CD4-positive, alpha-beta T cell treated with Interleukin-4 for 4 hours (primary cell): ENCODE measurements at places on chromosomes 6 and 20.

GRCh38 chr6:90406142-90406794 lies 109.6 kb upstream of the BACH2 start:
- DNase-seq = peak; percentile 73

DNA sequence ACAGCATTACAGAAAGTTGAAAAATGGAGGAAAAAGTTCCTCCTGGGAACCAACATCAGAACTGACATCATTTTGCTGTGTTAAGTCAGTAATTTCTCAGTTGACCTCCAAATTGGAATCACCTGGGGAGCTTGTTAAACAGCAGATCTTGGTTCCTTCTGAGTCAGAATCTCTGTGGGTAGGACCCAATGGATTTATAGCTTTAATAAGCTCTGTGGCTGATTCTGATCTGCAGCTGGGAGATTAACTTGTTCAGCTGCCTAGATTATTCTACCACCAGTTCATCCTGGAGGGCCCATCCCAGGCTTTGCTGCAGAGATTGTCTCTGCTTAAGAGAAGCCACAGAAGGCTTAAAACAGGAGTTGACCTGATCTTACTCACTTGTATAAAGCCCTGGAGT lies 90.7 kb upstream of the POPDC3 start:
- DNase-seq = no peak

DNA sequence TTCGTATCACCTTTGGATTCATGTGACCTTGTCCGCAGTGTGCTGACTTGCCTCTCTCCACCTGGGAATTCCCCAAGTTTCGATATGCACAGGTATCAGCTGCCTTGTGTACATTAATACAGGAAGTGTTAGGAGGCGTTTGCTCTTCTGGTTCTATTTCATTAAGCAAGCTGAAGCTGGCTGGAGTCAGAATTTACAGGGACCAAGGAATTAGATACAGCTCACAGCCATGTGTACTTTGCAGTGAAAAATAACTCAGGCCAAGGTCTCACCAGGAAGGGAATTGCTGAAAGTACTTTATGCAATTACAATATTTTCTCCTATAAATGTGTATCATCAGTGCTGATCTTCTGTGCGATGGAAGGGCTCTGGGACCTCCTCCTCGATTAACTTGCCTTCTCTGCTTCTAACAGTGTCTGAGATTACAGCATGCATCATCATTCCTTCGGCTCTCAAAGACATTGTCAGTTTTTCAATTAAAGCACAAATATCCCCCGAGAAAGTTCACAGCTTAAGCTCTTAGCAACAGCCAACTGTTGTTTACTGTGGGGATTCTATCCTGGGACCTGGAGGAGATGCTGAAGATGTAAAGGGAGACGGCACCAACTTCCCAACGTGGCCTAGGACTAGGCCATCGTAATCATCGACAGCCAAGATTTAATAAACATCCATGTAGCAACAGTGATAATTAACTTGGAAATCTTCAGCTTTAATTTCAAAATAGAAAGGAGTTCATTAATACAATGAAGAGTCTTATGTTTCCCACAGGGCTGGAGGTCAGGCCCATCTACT lies 13.8 kb upstream of the TIAM2 start:
- no peak for DNase-seq

GRCh38 chr6:75296811-75297779 lies 12.5 kb upstream of the TMEM30A start:
- peak; percentile 74 for DNase-seq

DNA sequence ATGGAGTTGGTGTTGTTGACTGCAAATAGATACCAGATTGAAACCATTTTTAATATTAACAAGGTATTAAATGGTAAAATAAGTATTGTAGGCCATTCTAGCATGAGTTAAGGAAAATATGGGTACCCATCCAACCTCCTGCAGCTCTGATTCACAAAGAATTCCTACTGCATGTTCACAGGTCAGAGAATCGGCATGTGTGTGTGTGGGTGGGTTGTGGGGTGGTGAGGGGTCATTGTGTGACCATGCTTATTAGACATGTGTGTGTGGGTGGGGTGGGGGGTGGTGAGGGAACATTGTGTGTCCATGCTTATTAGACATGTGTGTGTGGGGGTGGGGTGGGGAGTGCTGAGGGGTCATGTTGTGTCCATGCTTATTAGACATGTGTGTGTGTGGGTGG lies 3.2 kb downstream of the IYD start:
- no peak for DNase-seq

DNA sequence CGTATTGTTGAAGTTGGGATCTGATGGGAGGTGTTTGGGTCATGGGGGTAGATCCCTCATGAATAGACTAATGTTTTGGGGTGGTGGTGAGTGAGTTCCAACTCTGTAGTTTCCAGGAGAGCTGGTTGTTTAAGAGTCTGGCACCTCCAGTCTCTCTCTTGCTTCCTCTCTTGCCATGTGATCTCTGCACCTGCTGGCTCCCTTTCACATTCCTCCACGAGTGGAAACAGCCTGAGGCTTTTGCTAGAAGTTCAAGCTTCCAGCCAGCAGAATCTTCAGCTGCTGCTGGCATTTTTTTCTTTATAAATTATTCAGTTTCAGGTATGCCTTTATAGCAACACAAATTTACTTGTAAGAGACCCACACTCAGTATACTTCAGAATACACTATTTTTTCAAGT lies 1021.6 kb downstream of the EYS start:
- no peak for DNase-seq

DNA sequence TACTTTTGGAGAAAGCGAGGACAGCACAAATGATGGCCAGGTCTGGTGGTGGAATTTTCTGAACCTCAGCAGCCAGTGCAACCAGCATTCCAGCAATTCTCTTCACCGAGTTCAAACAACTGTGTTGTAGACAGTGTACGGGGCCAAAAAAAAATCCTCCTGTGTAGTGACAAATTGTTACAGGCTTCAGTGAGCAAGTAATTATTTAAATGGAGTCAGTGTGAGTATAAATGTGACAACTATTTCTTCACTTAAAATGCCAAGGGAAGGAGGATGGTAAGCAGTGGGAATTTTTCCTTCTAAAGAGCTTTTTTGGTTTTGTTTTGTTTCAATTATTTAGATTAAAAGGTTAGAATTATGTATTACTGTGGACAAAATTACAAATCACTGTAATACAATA lies 154.1 kb downstream of the TMEM242 start:
- no peak for DNase-seq

GRCh38 chr6:38552121-38552520 lies 87.6 kb downstream of the BTBD9 start:
- no peak for DNase-seq

- peak; percentile 67 for DNase-seq
Measured at GRCh38 chr6:30213957-30214656, 901 bp upstream of the TRIM26 start.

DNA sequence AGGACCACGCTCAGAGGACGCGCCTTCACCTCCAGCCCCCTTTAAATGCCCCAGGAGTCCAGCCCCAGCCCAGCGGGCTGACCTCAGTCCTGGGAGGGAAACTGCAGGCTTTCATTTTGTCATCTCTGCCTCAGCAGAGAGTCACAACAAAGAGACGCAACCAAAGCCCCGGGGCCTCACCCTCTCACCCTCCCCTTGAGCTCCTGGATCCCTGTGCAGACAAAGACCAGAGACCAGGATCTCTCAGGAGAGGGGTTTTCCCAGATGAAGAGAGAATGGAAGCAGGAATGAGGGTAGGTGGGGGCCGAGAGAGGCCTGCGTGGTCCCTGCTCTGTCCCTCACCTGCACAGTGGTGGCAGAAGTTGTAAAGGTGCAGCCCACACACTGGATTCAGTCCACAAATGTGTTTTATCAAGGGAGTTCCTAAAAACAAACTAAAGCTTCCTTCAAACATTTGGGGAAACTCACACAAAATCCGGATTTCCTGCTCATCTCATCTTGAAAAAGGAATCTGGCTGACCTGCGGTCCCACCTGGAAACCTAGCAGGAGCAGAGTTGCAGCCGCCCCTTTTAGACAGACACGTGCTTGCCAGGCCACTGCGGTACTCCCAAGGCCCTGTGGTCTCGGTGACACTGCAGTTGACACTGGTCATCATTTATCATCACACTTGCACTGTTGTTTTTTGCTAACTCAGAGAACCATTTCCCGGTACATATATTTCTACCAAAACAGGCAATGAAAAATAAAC lies 27.1 kb downstream of the PTGIS start:
- DNase-seq = no peak

DNA sequence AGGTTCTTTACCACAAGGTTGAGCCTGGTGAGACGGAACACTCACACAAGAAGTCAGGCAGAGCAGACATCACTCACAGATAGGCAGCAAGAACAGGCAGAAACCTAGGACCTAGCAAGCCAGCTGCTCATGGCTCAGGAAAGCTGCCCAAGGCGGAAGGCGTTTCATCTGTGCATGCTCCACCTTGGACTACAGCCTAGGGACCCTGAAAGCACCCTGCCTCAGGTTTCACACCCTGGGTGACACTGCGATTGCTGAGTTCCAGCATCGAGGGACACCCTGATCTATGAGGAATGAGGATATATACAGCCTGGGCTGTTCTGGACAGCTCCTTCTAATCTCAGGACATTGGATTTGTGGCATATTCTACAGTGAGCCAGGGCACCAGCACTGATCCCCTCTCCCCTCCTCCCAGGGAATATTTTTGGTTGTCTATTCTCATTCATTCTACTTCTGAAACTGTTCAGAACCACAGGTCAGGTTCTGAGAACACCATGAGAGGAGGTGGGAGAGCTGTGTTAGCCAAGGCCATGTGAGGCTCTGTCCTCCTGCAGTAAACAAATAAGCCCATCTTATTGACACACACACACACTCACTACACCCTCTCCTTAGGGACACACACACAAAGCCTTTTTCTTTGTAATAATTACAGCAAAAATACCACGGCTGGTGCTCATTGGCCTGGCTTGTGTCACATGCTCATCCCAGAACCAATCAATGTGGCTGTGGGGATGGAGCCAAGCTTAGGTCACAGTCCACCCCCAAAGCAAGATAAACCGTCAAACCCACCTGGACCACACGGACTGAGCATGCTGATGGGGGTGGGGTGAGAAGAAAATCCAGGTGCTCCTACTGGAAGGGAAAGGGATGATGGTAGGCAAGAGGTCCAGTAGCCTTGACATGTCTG lies 26.3 kb upstream of the PMEPA1 start:
- no peak for DNase-seq

DNA sequence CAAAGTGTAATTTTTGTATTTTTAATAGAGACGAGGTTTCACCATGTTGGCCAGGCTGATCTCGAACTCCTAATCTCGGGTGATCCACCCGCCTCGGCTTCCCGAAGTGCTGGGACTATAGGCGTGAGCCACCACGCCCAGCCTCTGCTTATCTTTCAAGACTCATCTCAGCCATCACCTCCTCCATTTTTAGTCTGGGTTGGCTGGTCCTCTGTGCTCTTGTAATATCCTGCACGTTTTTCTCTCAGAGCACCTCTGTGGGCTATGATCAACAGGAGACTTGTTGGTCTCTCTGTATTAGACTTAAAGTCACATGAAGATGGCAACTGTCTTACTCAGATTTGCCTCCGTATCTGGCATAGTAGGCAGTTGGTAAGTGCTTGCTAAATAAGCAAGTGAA lies 7.6 kb downstream of the NOTCH4 start:
- no peak for DNase-seq

DNA sequence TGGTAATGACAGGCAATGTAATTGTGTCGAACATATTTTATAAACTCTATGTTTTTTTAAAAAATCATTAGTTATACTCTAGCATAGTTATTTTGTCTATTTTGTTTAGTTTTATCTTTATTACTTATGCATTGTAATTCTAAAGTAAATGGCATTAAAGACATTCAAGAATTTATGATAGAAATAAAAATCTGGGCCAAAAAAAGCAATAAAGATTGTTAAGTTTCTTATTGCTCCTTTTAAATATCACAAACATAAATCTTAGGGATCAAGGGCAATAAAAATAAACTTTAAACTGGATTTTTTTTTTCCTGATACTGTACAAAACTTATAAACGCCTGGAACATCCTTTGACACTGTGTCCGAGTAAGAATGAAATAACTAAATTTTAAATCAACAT lies 931.5 kb upstream of the EYS start:
- no peak for DNase-seq

DNA sequence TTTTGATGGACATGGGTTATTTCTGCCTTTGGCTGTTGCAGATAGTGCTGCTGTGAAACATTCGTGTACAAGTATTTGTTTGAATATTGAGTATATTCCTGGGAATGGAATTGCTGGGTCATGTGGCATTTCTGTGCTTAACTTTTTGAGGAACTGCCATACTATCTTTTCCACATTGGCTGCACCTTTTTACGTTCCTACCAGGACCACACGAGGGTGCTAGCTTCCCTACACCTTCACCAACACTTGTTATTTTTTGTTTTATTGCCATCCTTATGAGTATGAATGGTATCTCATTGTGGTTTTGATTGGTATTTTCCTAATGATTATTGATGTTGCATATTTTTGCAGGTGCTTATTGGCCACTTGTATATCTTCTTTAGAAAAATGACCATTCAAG lies 47.8 kb upstream of the PLCG1 start:
- DNase-seq = no peak

DNA sequence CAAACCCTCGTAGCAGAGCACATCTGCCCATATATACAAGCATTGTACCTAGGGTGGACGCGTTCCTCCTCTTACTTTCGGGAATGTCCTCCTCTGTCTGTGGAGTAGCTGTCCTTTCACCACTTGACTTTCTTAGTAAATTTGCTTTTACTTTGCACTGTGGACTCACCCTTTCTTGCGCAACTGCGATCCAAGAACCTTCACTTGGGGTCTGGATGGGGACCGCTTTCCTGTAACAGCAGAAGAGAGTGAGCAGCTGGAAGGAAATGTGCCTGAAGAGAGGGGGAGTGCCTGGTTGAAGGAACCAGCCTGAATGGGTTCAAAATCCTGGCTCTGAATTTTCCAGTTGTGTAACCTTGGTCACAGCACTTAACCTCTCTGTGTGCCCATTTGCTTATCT lies 40.1 kb upstream of the PMEPA1 start:
- no peak for DNase-seq

- DNase-seq = no peak
Measured at GRCh38 chr6:18601516-18602020, 214.4 kb downstream of the RNF144B start.

- no peak for DNase-seq
Measured at GRCh38 chr20:50611128-50611810, 80.1 kb downstream of the RIPOR3 start.

GRCh38 chr6:147060636-147061035 lies 143.6 kb upstream of the STXBP5 start:
- DNase-seq = no peak

DNA sequence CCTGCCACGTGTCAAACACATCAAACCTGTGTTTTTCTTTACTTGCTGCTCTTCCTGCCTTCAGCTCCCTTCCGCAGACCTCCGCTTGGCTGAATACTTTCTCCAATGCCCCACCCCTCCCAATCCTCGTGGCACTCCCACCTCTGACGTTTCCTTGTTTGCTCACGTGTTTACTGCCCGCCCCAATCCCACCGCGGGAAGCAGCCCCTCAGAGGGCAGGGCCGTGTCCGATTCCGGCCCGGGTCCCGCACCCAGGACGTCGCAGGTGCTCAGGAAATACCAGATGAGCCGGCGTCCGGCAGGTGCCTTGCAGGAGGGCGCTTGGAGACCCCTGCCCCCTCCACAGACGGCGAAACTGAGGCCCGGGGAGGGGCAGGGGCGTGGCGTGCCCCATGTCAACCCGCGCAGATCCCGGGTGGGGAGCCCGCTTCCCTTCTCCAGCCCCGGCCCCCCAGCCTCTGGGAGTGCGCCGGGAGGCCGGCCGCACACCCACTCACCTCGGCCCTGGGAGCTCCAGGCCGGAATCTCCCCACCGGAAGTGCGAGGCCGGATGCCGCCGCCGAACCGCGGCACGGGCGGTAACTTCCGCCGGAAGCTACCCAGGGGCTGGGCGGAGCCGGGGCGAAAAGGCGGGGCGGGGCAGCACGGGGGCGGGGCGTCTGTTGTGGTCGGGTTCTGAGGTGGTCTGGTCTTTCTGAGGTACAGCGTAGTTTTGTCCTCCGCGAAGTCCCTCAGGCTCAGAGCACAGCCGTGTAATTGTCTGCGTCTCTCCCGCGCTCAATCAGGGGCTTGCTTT lies 42.3 kb downstream of the ELMO2 start:
- peak; percentile 79 for DNase-seq
